ENCODE measurements at places on chromosomes 1 and 21.

DNA sequence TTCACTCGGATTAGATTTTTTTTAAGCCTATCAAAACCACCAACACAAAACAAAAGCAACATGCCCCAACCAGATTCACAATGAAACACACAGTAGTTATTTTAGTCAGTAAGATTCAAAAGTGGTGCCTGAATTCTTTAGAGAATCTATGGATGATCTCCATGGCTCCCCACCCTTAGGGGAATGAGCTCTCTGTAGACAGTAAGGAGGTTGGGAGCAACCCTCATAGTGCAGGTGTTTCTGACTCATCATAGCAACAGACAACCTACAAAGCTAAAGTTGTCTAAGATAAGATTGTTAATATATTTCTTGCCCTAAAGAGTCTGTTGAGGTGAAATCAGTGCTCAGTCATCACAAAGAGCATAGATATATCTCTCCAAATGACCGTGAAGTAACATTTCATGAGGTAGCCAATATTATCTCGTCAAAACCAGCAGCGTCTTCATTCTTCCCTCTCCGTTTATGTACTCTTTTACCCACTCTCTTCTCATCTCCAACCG is 78.3 kb downstream of the ADAMTS1 start:
- H3K4me3 ChIP-seq = no peak overlapping the region
- H3K27me3 ChIP-seq = no peaks in the 10 kb centered on the region
- no peak overlapping the region for H3K27ac ChIP-seq
- no peaks in the 10 kb centered on the region for H3K4me1 ChIP-seq
- no peaks in the 10 kb centered on the region for H3K36me3 ChIP-seq

DNA sequence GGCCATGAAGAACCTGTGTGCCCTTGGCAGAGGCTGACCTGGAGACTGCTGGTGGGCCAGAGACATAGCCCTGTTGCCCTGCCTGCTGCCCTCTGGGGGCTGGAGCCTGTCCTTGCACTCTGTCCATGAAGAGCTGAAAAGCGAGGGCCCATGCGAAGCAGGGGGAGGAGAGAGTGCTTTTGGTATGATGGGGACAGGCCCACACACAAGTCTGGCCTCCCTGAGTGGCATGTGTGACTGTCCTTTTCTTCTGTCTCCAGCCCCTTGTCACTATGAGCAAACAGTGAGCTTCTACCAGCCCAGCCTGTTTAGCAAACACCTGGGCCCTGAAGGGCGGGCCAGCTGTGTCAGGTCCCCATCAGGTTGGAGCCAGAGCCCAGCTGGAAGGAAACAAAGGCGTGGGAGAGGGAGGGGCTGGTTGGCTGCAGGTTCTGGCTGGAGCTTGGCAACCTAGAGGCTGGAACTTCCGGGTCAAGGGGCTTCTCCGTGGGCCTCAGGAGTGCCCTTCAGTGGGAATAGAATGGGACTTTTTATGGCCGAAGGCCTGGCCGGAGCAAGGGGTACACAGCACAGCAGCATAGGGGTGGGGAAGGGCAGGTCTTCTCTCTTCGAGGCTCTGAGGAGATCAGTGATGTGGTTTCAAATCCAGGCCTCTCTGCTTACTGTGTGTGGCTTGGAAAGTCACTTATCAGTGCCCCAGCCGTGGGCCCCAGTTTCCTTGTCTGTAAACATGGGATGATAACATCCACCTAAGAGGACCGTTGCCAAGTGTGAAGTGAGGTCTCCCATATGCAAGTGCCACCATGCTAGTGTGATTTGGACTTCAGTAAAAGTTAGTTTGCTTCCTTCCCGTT is 14.3 kb downstream of the QSOX1 start:
- H3K36me3 ChIP-seq = peaks cover 14% of the 10 kb centered on the region
- H3K27me3 ChIP-seq = no peaks in the 10 kb centered on the region
- H3K27ac ChIP-seq = no peak overlapping the region
- H3K4me3 ChIP-seq = no peak overlapping the region
- H3K4me1 ChIP-seq = peaks cover 11% of the 10 kb centered on the region
- DNase-seq = peak; percentile 93

GRCh38 chr1:224203243-224204016 is 20.4 kb downstream of the DEGS1 start:
- DNase-seq = peak; percentile 87
- no peaks in the 10 kb centered on the region for H3K36me3 ChIP-seq
- no peak overlapping the region for H3K4me3 ChIP-seq
- no peaks in the 10 kb centered on the region for H3K4me1 ChIP-seq
- no peak overlapping the region for H3K27ac ChIP-seq

DNA sequence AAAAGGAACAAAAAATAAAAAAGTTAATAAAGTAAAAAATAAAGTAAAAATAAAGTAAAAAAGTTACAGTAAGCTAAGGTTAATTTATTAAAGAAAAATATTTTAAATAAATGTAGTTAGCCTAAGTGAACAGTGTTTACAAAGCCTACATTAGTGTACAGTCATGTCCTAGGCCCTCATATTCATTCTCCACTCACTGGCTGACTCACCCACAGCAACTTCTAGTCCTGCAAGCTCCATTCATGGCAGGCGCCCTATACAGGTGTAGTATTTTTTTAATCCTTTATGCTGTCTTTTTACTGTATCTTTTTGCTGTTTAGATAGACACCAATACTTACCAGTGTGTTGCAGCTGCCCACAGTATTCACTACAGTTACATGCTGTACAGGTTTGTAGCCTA is 12.4 kb downstream of the ADAR start:
- H3K4me1 ChIP-seq = peaks cover 10% of the 10 kb centered on the region
- no peak overlapping the region for H3K4me3 ChIP-seq
- H3K36me3 ChIP-seq = peaks cover 76% of the 10 kb centered on the region
- DNase-seq = no peak
- no peak overlapping the region for H3K27ac ChIP-seq

GRCh38 chr1:14340002-14340785 is 258.3 kb upstream of the KAZN start:
- H3K4me1 ChIP-seq = peaks cover 5% of the 10 kb centered on the region
- peaks cover 32% of the 10 kb centered on the region for H3K27me3 ChIP-seq
- peak overlapping the region; percentile 5 for H3K4me3 ChIP-seq
- DNase-seq = no peak

GRCh38 chr1:164320790-164321731 is 237.9 kb upstream of the PBX1 start:
- H3K36me3 ChIP-seq = no peaks in the 10 kb centered on the region
- H3K4me3 ChIP-seq = peak overlapping the region; percentile 74
- no peaks in the 10 kb centered on the region for H3K4me1 ChIP-seq

DNA sequence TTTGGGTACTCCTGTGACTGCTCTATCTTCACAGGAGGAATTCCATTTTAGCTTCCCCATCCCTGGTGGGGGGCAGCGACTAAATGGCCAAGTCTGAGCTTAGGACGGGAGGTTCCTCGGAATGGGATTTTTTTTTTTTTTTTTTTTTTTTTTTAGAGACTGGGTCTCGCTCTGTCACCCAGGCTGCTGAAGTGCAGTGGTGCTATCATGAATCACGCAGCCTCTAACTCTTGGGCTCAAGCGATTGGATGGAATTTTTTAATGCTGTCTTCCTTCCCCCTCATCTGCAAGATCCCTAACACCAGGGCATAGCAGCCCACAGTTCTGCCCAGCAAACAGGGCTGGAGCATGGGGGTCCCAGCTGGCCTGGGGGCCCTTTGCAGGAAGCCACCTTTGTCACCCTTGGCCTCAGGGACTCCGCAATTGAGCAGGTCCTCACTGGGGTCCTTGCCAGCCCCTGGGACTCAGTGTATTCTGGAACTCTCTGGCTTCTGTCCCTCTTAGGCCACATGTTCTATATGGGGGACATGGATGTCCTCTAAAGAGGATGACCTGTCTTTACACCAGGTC is 13.1 kb upstream of the EDN2 start:
- no peaks in the 10 kb centered on the region for H3K36me3 ChIP-seq
- peaks cover 15% of the 10 kb centered on the region for H3K4me1 ChIP-seq
- no peak overlapping the region for H3K27ac ChIP-seq

DNA sequence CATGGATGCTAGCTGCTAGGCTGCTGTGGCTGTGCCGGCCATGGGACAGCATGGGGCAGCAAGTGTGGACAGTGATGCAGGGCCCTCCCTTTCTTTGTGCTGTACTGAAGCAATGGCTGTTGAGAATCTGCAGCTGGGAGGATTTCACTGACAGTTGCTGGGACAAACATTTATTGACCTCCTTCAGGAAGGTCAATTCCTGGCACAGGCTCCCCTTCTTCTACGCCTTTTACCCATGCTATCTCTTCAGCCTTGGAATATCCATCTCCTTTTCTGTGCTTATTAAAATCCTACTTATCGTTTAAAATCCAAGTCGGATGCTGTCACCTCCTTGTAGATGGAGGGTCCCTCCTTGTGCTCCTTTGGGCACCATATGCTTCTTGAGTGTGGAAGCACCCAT is 213.1 kb upstream of the USP24 start:
- H3K4me1 ChIP-seq = peaks cover 3% of the 10 kb centered on the region
- H3K36me3 ChIP-seq = no peaks in the 10 kb centered on the region
- no peak for DNase-seq
- no peaks in the 10 kb centered on the region for H3K27me3 ChIP-seq
- H3K27ac ChIP-seq = no peak overlapping the region

- DNase-seq = no peak
- peaks cover 36% of the 10 kb centered on the region for H3K36me3 ChIP-seq
- H3K27ac ChIP-seq = no peak overlapping the region
- no peaks in the 10 kb centered on the region for H3K27me3 ChIP-seq
These were observed 78.1 kb downstream of the RERE start for GRCh38 chr1:8739377-8739776.

DNA sequence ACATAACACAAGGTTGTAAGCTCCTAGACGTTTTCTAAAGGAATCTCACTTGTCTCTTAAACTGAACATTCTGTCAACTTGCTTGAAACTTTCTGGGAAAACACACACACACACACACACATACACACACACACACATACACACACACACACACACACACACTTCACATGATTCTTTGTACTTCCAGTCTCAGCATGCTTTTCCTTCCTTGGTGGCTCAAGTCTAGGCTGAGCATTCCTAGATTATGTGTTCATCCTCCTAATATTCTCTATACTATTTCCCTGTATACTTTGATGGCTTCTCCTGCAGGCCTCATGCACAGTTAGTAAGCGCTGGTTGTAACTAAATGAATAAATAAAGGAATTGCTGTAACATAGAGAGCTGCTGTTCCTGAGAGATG is 372.1 kb downstream of the PTPRC start:
- no peak for DNase-seq
- H3K4me1 ChIP-seq = no peaks in the 10 kb centered on the region
- no peaks in the 10 kb centered on the region for H3K27me3 ChIP-seq
- H3K27ac ChIP-seq = no peak overlapping the region
- no peaks in the 10 kb centered on the region for H3K36me3 ChIP-seq

- H3K4me1 ChIP-seq = no peaks in the 10 kb centered on the region
- H3K27me3 ChIP-seq = peaks cover under 1% of the 10 kb centered on the region
- no peaks in the 10 kb centered on the region for H3K36me3 ChIP-seq
- H3K4me3 ChIP-seq = no peak overlapping the region
- peak; percentile 26 for DNase-seq
- no peak overlapping the region for H3K27ac ChIP-seq
These were observed 35.1 kb upstream of the PRSS38 start for GRCh38 chr1:227780101-227781044.

DNA sequence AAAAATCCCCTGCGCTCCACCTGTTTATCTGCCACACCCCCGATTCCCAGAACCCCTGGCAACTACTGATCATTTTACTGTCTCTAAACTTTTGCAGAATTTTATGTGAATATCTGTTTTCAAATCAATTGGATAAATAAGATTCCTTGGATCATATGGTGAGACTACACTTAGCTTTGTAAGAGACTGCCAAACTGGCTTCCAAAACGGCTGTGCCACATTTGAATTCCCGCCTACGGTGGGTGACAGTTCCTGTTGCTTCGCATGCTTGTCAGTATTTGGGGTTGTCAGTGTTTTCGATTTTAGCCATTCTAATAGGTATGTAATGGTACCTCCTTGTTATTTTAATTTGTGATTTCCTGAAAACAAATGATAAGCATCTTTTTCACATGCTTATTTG is 22.7 kb upstream of the FMN2 start:
- no peaks in the 10 kb centered on the region for H3K36me3 ChIP-seq
- no peaks in the 10 kb centered on the region for H3K27me3 ChIP-seq
- H3K27ac ChIP-seq = no peak overlapping the region
- DNase-seq = peak; percentile 10
- H3K4me3 ChIP-seq = no peak overlapping the region

GRCh38 chr1:5983361-5984103 is 8.7 kb downstream of the NPHP4 start:
- no peaks in the 10 kb centered on the region for H3K4me1 ChIP-seq

DNA sequence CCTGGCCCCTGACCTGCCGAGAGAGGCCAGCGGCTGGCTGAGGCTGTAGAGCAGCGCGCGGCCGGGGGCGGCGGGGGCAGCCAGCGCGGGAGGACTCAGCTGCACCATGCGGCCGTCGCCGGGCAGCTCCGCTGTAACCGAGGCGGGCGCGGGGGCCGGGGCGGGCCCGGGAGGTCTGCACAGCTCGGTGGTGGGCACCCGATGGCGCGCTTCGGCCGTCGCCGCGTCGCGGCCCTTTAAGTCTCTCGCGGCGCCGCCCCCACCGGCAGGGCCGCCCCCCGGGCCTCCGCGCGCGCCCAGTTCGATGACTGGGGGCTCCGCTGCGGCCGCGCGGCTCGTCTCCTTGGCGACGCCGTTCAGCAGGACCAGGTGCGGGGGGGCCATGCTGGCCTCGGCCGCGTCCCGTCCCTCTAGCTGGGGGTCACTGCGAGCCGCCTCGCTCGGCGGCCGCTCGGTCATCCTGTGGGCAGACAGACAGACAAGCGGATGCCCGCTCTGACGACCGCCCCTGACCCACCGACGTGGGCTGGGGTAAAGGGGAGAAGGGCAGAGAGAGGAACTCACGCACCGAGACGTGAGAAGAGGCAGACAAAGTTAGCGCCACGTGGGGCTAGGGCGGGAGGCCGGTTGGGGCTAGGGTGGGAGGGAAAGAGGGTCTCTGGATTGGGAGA is 6.5 kb downstream of the TAL1 start:
- no peaks in the 10 kb centered on the region for H3K4me1 ChIP-seq
- no peak overlapping the region for H3K27ac ChIP-seq
- no peaks in the 10 kb centered on the region for H3K36me3 ChIP-seq

GRCh38 chr1:72524021-72524420 is 241.7 kb upstream of the NEGR1 start:
- DNase-seq = no peak
- H3K36me3 ChIP-seq = no peaks in the 10 kb centered on the region
- no peak overlapping the region for H3K4me3 ChIP-seq
- H3K27me3 ChIP-seq = no peaks in the 10 kb centered on the region

GRCh38 chr1:212295579-212295978 is 10.4 kb downstream of the PPP2R5A start:
- H3K36me3 ChIP-seq = no peaks in the 10 kb centered on the region
- H3K27me3 ChIP-seq = no peaks in the 10 kb centered on the region
- H3K4me3 ChIP-seq = no peak overlapping the region
- H3K27ac ChIP-seq = no peak overlapping the region
- no peak for DNase-seq
- H3K4me1 ChIP-seq = peaks cover 4% of the 10 kb centered on the region

All from endodermal cell (in vitro differentiated cells).